SHP77 treated with DMSO at 0.1 percent for 48 hours (cell line): ENCODE measurements at places on chromosomes 2 and 18.

DNA sequence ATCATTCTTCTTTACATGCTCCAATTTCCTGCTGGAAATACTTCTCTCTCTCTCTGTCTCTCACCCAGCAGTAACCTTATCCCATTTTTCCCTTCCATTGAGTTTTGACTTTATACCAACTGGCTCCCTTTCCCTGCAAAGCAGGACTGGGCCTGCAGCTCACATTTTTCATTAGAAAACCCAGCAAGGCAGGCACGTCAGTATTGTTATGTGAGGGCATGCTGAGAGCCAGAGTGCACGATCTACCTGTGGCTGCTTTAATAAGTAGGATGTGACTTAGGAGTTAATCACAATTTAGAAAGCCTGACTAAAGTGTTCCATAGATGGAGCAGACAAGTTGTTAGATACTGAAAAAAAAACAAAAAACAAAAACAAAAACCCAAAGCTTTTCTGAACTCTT is 5.2 kb upstream of the NDUFV2 start:
- no peak for DNase-seq

GRCh38 chr2:137842952-137843351 is 121.3 kb upstream of the HNMT start:
- no peak for DNase-seq

DNA sequence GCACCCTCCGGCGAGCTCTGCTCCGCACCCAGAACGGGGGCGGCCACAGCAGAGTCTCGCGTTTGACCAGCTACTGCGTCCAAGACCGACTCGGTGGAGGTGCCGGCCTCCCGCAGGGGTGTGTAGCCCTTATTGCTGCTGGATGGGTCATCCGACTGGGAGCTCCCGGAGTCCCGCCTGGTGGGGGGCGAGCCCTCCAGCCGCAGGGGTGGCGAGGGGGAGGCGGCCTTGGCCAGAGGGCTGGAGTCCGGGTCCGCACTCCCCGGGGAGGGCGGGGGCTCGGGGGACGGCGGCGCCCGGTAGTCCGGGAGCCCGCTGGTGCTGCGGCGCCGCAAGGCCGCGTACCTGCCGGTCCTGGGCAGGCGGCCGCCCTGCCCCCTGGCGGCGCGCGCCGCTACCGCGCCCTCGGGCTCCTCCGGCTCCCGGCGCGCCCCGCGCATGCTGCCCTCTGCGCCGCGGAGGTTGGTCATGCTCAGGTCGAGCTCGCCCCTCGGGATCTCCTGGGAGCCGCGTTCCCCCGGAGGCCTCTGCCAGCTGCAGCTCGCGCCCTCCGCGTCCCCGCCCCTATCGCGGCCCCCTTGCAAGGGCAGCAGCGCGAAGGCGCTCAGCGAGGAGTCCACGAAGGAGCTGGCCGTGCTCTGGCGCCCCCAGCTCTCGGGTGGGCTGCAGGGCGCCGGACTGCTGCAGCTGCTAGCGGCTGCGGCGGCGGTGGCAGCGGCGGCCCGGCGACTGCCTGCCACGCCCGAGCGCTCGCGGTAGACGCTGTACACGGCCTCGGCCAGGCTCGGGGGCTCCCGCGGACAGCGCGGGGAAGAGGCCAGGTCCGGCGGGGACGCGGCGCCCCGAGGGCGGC is 4.8 kb downstream of the TMEM200C start:
- DNase-seq, result no peak

DNA sequence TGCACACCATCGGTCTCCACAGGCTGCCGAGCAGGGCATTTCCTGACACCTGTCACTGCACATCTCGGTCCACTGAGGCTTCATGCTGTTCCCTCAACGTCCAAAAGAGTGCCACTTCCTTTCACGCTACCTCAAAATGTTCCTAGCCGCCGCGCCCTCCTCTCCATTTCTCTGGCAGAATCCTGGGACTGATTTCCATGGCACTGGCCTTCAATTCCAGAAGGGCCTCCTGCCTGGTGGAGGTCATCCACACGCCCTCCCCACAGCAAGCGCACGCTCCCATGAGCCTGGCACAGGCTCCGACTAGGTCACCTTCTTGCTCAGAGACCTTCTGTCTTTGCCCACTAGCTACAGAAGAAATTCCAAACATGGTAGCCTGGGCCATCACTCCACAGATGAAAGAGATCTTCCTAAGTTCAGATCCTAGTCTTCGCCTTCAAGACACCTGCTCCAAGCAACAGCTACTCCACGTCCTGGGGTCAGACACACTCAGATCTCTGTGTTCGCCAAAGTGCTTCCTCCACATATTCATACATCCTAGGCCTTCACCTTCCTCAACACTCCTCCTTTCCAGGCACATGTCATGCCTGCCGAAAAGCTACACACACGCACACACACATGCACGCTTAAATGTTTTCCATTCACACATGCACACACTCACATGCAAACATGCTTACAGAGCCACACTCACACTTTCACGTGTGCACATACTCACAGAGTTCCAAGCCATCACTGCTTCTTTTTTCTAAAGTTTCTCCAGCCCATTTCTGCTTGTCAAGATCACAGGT is 94.0 kb downstream of the PXDN start:
- no peak for DNase-seq

- no peak for DNase-seq
Observed at GRCh38 chr2:237485844-237486243, 1.2 kb upstream of the MLPH start.

DNA sequence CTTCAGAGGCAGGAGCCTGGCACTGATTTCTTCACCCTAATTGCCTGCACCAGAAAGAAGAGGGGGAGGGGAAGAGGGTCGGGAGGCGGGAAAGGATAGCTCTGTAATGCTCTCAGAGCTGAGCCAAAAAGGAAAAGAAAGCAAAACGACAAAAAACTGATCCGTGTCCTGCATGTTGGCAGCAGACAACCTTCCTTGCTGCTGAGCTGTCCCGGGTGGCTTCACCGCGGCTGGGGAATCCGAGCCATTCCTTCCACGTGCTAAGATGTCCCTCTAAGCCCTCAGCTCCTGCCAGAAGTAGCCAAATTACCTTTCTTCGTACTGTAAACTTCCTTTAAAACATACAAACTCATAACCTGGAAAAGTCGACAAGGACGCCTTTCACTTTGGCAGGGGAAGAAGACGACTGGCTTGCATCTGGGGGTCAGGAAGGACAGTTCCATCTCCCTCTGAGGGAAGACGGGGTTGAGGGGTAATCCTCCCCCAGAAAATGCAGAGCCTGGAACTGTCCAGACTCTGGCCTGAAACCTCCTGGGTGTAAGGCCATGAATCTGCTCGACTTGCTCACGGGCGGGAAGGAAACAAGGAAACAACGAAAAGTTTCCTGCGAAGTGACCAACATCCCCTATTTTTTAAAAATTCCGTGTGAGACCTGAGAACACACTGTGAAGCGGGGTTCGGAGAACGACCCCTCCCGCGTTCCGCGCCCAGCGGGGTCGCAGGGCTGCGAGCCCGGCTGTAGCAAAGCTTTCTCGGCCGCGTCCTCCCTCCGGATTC is 7.7 kb downstream of the OTX1 start:
- no peak for DNase-seq

GRCh38 chr18:13451661-13452387 is 233.3 kb downstream of the LDLRAD4 start:
- DNase-seq, result no peak
